Stimulated activated CD8-positive, alpha-beta memory T cell treated with anti-CD3 and anti-CD28 coated beads, Interleukin-4, amount 100 ng/mL, for 4 hours (primary cell): ENCODE measurements at places on chromosomes 12 and 14.

DNA sequence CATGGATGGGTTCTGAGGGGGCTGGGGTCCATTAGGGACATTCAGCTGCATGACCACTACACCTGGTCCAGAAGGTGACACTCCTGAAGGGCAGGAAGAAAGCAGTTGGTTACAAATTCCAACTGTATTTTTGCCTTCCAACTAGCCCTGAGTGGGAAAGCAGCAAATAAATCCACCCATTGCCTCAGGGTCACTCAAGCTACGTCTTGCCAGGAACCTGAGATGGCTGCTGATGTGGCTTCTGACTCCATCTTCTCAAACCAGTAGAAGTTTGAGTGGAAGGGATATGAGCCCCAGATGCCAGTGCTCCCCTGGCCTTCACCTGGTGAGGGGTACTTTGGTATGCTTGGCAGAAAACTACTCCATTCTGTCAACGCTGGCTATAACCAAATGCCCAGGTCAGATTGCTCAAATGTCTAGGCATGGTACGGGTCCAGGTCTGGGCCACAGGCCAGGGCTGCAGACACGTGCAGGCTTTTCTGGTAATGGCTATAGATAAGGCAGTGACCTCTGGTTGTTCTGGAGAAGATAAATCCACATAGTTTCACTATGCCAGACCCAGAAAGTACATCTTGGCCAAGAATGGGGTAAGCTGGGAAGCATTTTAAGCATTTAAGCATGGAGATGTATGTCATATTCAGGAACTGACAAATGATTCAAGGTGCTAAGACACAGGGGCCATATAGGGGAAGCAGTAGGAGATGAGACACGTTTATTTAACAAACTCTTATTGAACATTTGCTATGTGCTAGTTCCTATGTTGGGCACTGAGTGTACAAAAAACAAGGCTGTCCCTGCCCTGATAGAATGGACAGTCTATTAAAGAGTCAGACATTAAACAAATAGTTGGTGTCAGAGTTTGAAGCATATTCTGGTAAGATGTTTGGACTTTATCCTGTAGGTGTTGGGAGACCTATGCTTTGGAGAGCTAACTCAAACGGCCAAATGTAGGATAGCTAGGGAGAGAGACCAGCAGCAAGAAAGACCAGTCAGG is 8.3 kb upstream of the STAC3 start:
- no peak for DNase-seq

DNA sequence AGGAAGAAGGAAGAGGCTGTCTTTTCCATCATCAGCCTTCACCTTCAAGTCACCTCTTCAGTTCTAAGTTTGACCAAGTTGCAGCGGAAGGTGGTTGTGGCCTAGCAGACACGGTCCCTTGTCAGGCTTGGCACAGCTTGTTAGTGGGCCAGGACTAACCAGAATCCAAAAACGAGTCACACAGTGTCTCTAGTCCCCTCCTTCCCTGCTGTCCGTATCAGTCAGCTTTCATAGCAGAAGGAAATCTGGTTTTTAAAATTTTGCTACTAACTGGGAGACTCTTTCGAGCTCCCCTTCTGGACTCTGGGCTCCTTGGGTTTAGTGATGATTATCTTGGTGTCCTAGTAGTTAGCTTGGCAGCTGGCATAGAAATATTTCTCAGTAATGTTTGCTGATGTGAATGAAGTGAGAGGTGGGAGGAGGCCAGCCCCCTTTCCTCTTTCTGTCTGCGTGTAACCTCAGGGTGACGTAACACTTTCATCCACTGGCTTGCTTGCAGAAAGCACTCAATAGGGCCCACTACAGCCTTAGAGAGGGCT is 3.8 kb downstream of the ETV6 start:
- DNase-seq, result no peak

GRCh38 chr14:91232603-91233002 is 11.9 kb downstream of the GPR68 start:
- DNase-seq, result no peak

DNA sequence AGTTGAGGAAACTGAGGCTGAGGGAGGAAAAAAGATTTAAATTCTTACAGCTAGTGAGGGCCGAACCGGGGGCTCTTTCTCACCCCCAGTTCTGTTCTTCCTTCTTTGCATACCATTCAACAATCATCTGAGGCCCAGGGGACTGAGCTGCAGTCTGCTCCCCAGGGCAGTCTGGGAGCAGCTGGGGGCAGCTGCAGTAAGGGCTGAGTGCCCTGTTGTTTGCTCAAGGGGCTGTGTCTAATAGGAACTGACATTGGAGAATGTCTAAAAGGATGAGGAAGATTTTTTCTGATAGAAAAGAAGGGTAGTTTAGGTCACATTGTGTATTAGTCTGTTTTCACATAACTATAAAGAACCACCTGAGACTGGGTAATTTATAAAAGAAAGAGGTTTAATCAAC is 42.2 kb downstream of the SLC17A8 start:
- DNase-seq, result no peak

GRCh38 chr14:75711105-75711795 is 50.2 kb downstream of the TTLL5 start:
- DNase-seq, result no peak
